ENCODE measurements at places on chromosomes 16 and 17.

DNA sequence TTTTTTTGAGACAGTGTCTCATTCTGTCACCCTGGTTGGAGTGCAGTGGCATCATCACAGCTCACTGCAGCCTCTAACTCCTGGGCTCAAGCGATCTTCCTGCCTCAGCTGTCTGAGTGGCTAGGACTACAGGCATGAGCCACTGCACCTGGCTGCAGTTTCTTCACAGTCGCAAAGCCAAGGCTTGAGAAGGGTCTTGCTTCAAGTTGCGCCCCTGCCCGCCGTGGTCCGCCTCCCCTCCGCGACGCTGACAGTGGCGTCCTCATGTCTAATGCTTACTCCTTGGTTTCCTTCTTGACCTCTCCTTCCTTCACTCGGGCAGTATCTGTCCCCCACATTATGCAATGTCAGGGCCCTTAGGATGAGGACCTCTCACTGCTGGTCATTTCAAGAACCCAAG is 112.7 kb downstream of the ADCY9 start:
- DNase-seq, result no peak

DNA sequence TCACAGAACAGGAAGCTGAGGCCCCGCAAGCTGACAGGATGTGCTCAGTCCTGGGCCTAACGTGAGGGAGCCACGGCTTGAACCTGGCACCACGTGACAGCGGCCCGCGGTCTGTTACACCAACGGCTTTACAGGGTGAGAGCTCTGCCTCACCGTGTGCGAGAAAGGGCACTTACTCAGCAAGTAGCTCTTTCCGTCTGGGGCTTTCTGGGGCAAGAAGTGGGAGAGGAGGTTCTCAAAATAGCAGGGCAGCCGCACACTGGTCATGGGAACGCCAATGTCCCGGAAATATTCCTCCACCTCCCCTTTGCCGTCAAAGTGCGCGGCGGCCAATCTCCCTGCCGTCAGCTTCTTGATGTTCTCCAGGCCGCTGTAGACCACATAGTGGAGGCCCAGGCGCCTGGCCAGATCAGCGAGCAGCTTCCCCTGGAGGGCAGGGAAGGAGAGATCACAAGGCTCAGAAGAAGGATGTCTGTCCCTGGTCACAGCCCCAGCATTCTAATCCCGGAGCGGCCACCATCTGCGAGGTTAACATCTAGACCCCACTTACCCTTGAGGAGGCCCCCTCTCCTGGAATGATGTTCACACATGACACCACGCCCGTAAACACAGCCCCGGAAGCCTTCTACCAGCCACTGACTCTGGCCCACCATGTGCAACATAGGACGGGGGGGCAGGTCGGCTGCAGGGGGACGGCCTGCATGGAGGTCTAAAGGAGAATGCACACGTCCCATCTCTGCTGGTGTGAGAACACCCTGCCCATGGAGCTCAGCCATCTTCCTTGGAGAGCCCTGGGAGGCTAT is 8.2 kb downstream of the NMRAL1 start:
- no peak for DNase-seq

- DNase-seq, result peak; percentile 46
Observed at GRCh38 chr17:63647936-63648335, 25.7 kb downstream of the MAP3K3 start.

DNA sequence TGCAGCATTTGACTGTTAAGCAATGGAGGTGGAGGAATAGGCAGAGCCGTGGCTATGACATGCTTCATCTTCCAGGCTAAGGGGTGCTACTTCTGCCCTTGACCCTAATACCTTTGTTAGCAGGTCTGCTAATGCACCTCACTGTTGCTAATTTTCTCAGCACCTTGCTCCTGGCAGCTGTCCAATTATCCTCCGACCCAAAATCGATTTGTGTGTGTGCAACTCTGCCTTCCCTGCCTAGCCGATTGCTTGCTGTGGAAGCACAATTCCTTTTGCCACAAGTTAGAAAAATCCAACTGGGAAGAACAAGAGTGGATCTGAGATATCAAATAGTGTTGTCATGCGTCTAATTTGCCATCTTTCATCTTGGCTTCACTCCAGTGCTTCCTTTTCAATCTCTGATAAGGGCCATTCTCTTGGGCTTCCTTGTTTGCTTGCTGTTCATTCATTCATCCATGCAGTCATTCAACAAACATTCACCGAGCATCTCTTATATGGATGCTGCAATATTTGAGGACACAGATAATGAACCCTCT is 422.8 kb downstream of the RBFOX1 start:
- DNase-seq, result no peak

DNA sequence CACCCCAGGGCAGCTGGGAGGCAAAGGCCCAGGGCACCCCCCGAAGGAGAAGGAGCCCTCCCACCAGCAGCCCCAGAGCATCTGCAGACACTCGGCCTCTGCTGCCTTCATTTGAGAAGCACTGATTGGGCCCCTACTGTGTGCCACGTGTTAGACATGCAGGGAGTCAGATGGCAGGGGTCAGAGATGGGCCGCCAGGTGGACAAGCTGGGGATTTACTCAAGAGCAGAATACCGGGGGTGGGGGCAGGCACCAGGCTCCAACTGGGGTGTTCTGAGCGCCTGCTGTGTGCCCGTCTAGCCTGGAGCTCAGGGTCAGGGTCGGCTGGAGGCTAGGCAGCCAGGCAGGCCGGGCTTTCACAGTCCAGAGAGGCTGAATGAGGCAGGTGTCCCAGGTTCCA is 18.7 kb downstream of the TPSG1 start:
- no peak for DNase-seq

All from astrocyte of the cerebellum (primary cell).